Immature natural killer cell (primary cell): ENCODE measurements at places on chromosomes 4 and X.

- no peak overlapping the region for H3K4me3 ChIP-seq
- peaks cover 76% of the 10 kb centered on the region for H3K4me1 ChIP-seq
- peak overlapping the region; percentile 90 for H3K27ac ChIP-seq
- no peaks in the 10 kb centered on the region for H3K27me3 ChIP-seq
- peaks cover 23% of the 10 kb centered on the region for H3K36me3 ChIP-seq
- no peak for DNase-seq
Observed at GRCh38 chr4:102735582-102735981, 25.2 kb downstream of the MANBA start.

DNA sequence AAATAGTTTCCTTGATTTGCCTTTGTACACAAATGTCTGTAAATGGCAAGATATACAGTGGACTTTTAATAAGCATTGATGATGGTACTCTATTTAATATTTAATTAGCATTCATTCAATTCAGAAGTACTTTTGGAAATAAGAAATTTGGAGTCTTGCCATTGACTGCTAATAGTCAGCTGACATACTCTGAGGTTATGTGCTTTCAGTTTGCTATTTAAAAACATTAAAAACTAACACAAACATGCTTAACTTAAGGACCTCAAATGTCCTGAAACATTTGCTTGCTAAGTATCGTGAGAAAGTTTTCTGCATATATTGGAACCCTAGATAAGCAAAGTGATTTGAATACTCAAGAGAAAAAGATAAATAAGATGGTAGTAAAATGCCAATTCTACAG is 64.6 kb downstream of the REELD1 start:
- DNase-seq: no peak
- no peaks in the 10 kb centered on the region for H3K4me1 ChIP-seq
- no peaks in the 10 kb centered on the region for H3K36me3 ChIP-seq
- no peak overlapping the region for H3K27ac ChIP-seq

GRCh38 chr4:129087516-129087915 is 5.8 kb downstream of the SCLT1 start:
- DNase-seq: no peak
- H3K27ac ChIP-seq: no peak overlapping the region
- peaks cover 4% of the 10 kb centered on the region for H3K36me3 ChIP-seq
- no peaks in the 10 kb centered on the region for H3K27me3 ChIP-seq
- peaks cover 21% of the 10 kb centered on the region for H3K4me1 ChIP-seq
- H3K4me3 ChIP-seq: no peak overlapping the region

- peaks cover 5% of the 10 kb centered on the region for H3K27me3 ChIP-seq
- peak; percentile 48 for DNase-seq
Observed at GRCh38 chr4:169810325-169811323, 52.9 kb upstream of the HPF1 start.

DNA sequence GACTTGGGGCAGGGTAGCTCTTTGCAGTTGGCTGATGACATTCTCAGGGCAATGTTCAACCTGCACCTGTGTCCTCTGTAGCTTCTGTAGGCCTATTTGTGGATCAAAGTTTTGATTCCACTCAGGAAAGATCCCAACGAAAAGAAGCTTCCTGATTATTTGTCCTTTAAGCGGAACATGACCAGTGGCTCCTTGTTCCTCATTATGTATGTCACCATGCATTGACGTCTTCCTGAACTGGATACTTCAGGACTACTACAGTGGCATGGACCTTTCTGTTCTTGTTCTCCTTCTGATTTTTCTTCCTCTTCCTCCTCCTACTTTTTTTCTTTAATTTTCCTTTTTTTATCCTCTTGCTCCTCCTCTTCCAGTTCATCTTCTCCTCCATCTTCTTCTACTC is 62.4 kb downstream of the NBDY start:
- DNase-seq: no peak
- peaks cover 18% of the 10 kb centered on the region for H3K4me1 ChIP-seq
- no peak overlapping the region for H3K4me3 ChIP-seq
- peak overlapping the region; percentile 56 for H3K27ac ChIP-seq

DNA sequence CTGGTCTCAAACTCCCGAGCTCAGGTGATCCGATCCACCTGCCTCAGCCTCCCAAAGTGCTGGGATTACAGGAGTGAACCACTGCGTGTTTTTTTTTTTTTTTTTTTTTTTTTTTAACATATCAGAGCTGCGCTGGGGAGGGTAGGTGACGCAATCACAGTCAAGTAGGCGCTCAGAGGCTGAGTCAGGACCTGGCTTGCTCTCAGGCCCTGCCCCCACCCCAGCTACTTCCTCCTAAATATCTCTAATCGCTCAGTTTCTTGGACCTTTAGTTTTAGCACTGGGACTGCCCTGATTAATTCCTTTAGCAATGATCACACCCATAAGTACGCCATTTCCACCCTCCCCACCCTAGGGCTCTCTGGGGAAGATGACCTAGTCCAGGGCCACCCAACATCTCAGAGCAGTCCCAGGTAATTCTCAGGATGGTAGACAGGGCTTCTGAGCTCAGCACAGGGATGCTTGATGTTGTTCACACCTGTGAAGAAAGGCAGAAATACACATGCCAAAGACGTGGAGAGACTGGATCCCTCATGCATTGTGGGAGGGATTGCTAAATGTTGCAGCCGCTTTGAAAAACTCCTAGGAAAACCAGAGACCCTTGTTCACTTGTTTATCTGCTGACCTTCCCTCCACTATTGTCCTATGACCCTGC is 50.2 kb downstream of the DDX3X start:
- no peak overlapping the region for H3K27ac ChIP-seq
- DNase-seq: no peak
- H3K27me3 ChIP-seq: peaks cover 4% of the 10 kb centered on the region
- peaks cover 7% of the 10 kb centered on the region for H3K4me1 ChIP-seq
- H3K4me3 ChIP-seq: no peak overlapping the region
- H3K36me3 ChIP-seq: no peaks in the 10 kb centered on the region

DNA sequence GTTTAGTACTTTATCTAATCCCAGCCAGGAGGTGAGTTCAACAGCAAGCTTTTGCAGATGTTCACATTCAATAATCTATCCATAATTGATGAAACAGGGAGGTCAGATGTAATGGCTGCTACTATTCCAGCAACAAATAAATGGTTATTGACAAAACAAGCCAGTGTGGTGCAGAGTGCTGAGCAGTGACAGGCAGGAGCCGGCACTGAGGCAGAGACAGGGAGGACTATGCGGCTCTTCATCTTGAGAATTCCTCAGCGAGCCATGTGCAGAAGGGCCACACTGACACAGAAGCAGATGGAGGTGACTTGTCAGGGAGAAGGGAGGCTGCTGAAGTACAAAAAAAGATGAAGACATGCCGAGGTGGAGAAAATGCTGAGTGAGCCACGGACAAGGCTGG is 98.3 kb downstream of the TTC29 start:
- no peaks in the 10 kb centered on the region for H3K4me1 ChIP-seq
- no peaks in the 10 kb centered on the region for H3K36me3 ChIP-seq
- DNase-seq: no peak

DNA sequence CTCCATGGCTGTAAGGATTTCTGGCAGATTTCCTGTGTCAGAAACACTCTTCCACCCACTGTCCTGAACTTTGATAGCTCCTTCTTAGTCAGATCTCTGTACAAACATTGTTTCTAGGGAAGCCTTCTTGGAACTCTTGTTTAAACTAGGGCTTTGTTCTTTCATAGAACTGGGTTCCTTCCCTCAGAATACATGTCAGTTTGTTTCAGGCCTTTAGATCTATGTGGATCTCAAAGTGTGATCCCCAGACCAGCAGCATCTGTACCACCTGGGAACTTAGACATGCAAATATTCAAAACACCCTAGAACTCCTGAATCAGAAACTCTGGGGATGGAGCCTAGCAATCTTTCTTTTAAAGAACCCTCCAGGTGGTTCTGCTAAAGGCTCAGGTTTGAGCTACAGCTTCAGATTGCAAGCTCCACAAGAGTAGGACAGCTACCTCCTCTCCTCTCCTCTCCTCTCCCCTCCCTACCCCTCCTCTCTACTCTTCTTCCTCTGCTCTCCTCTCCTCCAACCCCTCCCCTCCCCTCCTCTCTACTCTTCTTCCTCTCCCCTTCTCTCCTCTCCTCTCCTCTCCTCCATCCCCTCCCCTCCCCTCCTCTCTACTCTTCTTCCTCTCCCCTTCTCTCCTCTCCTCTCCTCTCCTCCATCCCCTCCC is 12.7 kb downstream of the RASSF6 start:
- no peak overlapping the region for H3K4me3 ChIP-seq
- no peaks in the 10 kb centered on the region for H3K27me3 ChIP-seq
- no peak overlapping the region for H3K27ac ChIP-seq
- no peaks in the 10 kb centered on the region for H3K36me3 ChIP-seq
- H3K4me1 ChIP-seq: no peaks in the 10 kb centered on the region

- no peaks in the 10 kb centered on the region for H3K27me3 ChIP-seq
- no peaks in the 10 kb centered on the region for H3K4me1 ChIP-seq
- no peaks in the 10 kb centered on the region for H3K36me3 ChIP-seq
Observed at GRCh38 chr4:133972586-133972985, 229.0 kb downstream of the PABPC4L start.
